Dermis blood vessel endothelial cell (primary cell): ENCODE measurements at places on chromosomes 3 and 15.
A peak's percentile ranks its signal among the peaks of the same experiment; 100 is the strongest.

DNA sequence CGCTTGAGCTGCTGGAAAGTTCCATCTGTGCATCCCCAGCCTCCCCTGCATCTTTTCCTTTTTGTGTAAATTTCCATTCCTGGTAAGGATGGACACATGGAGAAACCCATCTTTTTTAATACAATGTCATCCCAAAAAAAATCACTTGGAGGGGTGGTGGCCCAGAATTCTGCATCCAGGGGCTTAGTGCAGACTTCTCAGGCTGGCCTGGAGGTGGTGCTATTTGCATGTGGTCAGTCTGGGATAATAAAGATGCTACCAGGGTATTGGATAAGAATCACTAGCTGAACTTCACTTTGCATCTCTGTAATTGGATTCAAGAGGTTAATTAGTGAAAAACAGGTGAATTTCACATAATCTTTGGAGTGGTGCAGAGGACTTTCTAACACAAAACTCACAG is 1.8 kb upstream of the ZSCAN2 start:
- DNase-seq, result peak; percentile 84

- no peak for DNase-seq
These were observed 17.1 kb upstream of the SKIC8 start for GRCh38 chr15:78316283-78317083.

GRCh38 chr15:100944244-100944895 is 25.2 kb downstream of the LRRK1 start:
- DNase-seq, result no peak

GRCh38 chr3:74532446-74532845 is 82.0 kb downstream of the CNTN3 start:
- no peak for DNase-seq

DNA sequence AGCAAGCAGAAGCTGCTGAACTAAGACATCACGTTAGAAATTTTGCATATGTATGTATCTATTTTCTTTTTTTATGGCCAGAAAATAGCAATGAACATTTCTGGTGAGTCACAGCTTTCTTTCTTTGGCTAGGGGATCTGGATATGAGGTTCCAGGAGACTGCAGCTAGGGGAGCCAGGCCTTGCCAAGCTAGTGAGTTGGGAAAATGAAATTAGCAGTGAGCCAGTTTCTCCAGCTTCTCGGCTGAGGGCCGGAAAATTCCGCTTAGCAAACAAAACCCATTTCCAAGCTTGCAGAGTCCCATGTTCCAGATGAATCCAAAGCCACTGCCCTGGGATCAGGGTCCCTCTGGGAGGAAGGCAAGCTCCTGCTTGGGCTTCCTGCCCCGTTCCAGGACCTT is 137.6 kb downstream of the SRGAP3 start:
- DNase-seq, result no peak
